ENCODE measurements at places on chromosomes 5 and 9.

GRCh38 chr5:84383296-84383815 lies 1.3 kb downstream of the EDIL3 start:
- DNase-seq: no peak

DNA sequence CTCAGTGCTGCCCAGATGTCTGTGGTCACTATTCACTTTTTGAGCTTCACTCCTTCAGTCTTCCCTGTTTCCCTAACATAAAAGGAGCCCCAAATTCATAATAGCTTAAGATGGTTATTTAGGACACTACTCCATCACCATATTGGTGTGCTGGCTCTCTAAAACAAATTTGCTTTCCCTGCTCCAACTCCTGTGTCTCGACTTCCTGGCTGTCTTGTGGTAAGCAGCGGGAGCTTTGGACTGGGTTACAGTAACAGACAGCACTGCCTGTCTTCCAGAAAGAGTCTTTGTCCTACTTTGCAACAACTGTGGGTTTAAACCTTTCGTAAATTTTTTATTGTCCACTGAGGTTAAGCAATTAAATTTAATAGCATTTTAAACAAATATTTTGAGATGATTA lies 389.4 kb downstream of the CDH9 start:
- no peak for DNase-seq

DNA sequence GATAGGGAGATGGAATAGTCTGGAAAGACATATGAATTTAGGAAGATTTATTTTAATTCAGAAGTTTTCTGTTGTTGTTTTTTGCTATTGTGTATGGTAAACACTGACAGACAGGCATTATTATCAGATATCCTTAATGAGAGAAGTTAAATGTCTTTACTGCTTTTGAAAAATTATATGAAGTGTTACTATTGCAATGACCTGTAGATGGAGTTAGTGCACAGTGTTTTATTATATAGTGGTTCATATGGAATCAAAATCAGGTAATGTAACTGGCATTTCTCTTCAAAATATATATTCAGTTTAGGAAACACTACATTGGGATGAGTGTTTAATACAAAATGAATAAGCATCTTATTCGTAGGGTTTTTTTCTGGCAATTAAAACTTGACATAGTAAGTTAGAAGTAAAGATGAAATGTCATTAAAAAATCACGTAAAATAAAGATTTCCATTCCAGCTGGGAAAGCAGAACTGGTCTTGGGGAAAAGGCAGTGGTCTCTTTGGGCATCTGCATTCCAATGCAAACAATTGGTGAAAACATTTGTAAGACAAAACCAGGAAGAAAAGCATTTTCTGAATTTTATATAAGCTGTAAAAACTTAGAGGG lies 3.9 kb downstream of the GABRA1 start:
- no peak for DNase-seq

GRCh38 chr5:169064093-169064492 lies 236.8 kb downstream of the SLIT3 start:
- no peak for DNase-seq

- no peak for DNase-seq
These were observed 50.7 kb downstream of the CDKN2A start for GRCh38 chr9:21943464-21943863.

GRCh38 chr9:73515216-73515615 lies 363.6 kb downstream of the ANXA1 start:
- no peak for DNase-seq

- DNase-seq: no peak
These were observed 92.6 kb downstream of the SH3TC2 start for GRCh38 chr5:148970228-148970627.

- DNase-seq: no peak
These were observed 939 bp downstream of the GOLGA1 start for GRCh38 chr9:124939944-124940343.

GRCh38 chr5:10157085-10157669 lies 92.5 kb downstream of the ATPSCKMT start:
- no peak for DNase-seq

- DNase-seq: no peak
These were observed 71.2 kb downstream of the UNC13B start for GRCh38 chr9:35232867-35233544.

GRCh38 chr5:64595031-64595855 lies 89.4 kb downstream of the RGS7BP start:
- DNase-seq: no peak

- DNase-seq: no peak
These were observed 62.8 kb downstream of the MED10 start for GRCh38 chr5:6315580-6315979.

- no peak for DNase-seq
These were observed 186.7 kb downstream of the MARCHF11 start for GRCh38 chr5:15992918-15993317.

DNA sequence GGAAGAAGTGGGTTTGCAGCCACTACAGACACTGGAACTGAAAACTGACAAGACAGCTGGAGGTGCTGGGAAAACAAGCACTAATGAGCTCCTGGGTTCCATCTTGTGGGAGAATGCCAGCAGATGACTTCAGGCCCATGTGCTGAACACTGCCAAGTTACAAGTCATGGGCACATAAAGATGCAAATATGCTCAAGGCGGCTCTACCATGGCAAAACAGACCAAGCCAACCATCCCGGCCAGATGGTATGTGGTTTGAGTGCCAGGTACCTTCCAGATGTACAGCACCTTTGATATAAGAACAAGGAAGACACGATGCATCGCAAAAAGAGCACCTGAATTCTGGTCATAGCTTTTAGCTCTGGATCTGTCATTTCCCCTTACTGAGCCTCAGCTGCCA lies 19.9 kb downstream of the TNFSF8 start:
- DNase-seq: no peak

GRCh38 chr9:111952559-111952958 lies 55.9 kb downstream of the UGCG start:
- no peak for DNase-seq

DNA sequence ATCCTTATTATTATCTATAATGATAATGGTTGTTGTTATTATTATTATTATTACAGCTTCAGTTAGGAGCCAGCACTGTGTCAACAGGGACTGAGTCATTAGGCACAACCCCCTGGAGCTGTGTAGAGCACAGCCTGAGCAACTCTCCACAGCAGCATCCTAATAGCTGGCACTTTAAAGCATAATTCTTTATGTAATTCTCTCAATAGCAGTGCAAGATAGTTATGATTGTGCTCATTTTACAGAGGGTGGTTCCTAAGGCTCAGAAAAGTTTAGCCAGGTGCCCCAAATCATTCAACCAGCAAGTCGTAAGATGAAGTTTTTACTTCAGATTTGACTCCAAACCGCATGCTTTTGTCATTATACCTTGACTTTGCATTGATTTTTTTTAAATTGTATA lies 390.3 kb downstream of the ANXA1 start:
- no peak for DNase-seq

GRCh38 chr5:54284586-54284985 lies 25.8 kb downstream of the ARL15 start:
- DNase-seq: no peak

DNA sequence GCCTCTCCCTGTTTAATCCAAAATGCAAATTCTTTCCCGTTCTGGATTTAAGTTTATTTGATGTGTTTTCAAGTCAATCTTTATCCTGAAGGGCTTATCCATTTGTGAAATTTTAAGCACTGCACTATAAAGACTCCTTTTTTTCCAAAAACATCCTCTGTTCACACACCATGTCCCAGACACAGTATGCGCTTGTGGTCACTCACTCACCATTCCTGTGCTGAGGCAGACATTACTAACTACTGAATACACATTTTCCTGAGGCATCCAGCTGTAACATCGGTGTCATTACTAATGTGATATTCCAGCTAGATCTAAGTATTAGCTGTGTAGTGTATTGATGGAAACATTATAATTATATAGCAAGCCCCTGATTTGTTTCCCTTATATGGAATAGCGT lies 298.4 kb downstream of the KCTD16 start:
- DNase-seq: no peak

DNA sequence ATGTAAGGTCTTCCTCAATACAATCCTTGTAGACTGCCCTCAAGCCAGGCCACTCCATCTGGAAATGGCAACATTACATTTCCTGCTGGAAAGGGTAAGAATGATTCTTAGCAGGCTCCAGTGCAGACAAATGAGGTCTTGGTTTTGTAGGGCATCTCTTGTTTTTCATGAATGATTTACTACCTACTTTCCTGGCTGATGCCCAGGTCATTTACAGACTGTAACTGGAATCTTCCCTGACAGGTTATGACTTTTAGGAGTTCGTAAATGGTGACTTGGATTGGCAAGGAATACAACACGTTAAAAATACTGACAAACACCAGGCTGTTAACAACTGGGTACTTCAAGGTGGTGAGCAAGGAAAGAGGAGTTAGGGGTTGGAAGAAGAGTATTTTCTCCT lies 510.5 kb upstream of the TNC start:
- no peak for DNase-seq

- DNase-seq: no peak
These were observed 243.9 kb upstream of the KLF4 start for GRCh38 chr9:107733523-107733894.

GRCh38 chr9:6855860-6856259 lies 98.1 kb downstream of the KDM4C start:
- DNase-seq: no peak

DNA sequence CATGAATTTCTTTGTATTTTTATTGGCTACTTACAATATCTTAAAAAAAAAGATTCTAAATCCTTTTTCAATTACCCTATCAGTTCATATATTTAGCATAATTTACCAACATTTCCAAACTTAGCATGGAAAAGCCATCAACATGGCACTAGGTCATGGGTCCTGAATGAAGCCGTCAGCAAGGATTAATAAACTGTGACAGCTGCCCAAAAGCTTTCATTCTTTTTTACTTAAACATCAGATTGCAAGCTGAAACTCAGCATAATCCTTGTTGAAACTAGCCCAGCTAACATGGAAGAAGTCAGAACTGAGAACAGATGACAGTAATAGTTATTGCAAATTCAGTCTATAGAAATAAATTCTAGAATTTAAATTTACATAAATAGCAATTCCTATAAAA lies 209.8 kb downstream of the ADAMTS6 start:
- DNase-seq: no peak

DNA sequence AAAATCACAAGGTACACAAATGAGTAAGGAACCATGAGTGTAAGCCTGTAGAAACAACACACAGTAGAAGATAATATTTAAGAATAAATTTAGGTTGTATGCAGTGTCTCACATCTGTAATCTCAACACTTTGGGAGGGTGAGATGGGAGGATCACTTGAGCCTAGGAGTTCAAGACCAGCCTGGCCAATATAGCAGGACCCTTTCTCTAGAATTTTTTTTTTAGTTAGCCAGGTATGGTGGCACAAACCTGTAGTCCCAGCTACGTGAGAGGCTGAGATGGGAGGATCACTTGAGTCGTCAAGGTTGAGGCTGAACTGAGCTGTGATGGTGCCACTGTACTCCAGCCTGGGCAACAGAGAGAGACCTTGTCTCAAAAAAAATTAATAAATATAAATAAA lies 401.2 kb upstream of the RORB start:
- DNase-seq: no peak

DNA sequence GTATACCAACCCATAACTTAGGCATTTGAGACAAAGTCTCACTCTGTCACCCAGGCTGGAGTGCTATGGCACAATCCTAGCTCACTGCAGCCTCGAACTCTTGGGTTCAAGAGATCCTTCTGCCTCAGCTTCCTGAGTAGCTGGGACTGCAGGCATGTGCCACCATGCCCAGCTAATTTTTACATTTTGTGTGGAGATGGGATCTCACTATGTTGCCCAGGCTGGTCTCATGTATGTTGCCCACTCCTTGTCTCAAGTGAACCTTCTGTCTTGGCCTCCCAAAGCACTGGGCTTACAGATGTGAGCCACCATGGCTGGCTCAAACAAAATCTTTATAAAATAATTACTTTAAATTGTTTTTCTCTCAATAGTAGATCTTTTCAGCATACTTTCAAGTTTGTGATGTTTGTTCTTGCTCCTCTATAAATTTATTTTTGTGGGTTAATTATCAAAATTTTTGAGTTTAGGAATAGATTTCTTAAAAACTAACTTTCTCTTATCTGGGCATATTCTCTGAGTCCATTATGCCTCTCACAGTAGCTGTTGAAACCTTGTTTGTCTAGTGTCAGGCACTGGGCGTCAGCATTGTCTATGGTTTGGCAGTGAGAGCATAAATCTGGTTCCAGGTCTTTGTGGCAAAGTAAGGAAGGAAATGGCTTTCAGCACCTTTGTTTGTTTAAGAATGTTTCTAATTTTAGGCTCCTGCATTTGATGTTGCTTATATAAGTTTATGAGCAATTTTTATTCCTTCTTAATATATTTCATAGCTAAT lies 38.7 kb downstream of the NLN start:
- peak; percentile 13 for DNase-seq

GRCh38 chr5:9233712-9234111 lies 312.2 kb downstream of the SEMA5A start:
- DNase-seq: no peak

DNA sequence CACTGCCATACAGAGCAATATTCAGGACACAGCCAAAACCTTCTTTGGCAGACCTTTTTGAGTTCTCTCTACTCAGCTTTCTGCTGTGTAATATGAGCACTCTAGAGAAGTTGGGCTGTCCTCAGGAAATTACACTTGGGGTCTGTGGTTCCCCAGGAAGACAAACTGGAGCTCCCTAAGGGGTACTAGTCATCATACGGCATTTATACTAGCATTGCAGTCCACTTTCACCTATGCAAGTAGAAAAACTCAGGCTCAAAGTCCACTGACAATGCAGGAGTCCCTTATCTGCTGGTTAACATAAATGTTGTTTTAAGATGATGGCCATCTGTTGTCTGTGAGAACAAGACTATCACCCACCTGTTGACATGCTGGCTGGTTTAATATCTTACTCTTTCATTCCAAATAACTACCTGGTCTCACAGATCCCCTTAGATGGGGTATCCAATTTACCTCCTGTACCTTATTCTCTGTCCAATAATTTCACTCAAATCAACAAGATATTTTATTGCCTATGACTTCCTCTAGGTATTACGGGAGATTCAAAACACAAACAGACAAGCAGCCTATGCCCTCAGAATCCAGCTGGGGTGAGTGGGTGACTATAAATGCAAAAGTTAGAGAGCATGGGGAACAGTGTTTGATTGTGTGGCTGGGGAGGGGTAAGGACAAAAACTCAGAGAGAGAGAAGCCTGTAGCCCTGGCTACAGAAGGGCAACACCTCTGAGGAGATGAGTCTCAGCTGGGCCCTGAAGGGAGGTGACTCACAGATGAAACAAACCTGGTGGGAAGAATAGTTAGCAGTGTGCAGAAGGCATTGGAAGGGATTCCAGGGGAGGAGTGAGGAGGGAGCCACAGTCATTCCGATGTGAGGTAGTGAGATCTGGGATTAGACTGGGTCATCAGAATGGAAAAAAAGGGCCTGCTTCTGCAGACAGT lies 10.2 kb downstream of the DOCK8 start:
- DNase-seq: no peak

DNA sequence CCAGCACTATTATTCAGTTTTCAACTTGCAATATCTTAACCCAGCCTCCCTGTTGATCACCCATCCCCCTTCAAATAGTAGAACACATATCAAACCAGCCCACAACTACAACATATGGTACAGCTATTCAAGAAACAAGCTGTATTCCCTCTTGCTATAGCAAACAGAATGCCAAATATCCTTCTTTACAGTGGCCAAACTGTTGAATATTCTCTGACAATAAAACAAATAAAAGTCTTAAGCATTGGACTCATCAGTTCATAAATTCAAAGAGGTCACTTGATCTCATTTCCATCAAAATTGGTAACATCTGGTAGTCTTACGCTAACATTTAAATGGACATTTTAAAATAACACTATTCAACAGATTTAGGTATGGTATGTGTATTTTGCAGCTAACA lies 350.8 kb downstream of the EFNA5 start:
- DNase-seq: no peak
